ENCODE measurements at places on chromosomes 1 and 21.

- no peak for DNase-seq
Observed at GRCh38 chr1:217921126-217921904, 290.2 kb downstream of the SPATA17 start.

DNA sequence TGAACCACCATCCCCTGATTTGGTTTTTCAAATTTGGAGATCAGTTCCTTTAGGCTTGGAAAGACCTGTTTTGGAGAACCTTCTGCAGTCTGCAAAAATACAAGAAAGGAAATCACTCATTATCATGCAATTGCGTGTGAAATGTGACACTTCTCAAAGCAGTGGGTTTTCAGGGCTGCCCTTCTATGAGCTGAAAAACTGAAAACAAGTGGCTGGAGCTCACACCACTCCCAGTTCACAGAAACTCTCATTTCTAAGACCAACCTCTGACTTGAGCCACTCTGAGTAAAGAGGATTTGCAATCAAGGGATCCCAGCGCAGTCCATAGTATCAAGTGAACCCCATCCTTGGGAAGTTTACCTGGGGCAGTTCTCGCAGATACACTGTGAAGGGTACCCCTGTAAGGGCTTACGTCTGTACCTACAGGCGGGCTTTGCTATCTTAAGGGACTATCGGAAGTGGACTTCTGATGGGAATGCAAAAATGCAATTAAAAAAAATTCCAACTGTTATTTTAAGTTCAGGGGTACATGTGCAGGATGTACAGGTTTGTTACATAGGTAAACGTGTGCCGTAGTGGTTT, 12.8 kb downstream of the SH2D1B start:
- DNase-seq, result no peak

DNA sequence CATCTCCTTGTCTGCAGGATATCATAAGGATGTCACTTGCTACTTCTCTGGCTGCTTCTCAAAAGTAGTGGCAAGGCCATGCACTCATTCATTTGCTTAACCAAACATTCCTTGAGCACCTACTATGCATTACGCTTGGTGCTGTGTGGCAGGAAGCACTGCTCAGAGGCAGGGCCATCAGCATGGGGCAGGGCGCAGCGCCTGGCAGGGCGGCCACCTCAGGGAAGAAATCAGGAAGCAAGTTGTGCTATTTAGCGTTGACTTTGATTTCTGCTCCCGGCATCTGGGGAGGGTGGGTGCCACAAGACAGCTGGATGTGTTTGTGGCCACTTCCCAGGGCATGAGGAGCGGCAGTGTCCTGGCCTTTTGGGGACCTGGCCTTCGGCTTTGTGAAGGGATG, 27.9 kb downstream of the PROK1 start:
- DNase-seq, result no peak

GRCh38 chr1:96524100-96524499, 197.5 kb upstream of the PTBP2 start:
- no peak for DNase-seq

GRCh38 chr1:6658359-6659060, 33.8 kb downstream of the THAP3 start:
- DNase-seq, result no peak

DNA sequence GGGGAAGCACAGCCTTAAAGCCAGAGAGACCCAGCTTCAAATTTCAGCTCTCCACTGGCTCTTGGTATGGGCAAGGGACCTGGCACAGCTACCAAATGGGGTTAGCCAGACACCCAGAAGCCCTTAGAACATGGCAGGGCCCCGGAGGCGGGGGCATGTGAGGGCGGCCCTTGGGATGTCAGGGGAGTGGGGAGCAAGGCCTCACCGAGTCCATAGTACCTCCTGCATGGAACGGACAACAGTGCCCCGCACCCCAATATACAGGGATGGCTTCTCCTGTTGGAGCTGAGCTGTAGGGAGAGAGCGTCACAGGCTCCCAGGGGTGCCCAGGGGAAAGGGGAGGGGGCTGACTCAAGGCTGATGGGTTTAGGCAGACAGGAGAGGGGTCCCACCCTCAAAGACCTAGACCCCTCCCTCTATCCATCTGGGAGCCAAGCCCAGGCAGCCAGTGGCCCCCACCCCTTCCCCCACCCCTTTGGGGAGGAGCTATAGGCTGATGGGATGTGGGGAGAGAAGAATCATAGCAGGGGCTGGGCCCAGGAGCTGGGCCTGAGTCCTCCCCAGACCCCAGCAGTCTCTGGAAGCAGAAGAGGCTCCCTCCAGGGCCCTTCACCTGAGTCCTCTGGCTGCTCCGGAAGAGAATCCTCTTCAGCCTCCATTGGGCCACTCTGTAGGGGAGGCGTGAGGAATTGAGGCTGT, 16.5 kb downstream of the SPOCD1 start:
- DNase-seq, result no peak

DNA sequence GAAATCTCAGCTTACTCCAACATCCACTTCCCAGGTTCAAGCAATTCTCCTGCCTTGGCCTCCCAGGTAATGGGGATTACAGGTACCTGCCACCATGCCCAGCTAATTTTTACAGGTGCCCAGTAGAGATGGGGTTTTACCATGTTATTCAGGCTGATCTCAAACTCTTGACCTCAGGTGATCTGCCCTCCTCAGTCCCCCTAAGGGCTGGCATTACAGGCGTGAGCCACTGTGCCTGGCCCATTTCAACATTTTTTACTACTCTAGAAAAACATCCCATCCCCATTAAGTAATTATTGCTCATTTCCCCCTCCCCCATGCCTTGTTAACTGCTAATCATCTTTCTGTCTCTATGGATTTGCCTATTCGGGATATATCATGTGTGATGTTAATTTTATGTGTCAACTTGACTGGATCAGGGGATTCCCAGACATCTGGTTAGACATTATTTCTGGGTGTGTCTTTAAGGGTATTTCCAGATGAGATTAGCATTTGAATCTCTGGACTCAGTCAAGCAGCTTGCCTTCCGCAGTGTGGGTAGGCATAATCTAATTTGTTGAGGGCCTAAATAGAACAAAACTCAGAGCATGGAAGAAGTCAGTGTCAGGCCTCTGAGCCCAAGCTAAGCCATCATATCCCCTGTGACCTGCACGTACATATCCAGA, 33.0 kb upstream of the ZBTB8B start:
- DNase-seq, result no peak

DNA sequence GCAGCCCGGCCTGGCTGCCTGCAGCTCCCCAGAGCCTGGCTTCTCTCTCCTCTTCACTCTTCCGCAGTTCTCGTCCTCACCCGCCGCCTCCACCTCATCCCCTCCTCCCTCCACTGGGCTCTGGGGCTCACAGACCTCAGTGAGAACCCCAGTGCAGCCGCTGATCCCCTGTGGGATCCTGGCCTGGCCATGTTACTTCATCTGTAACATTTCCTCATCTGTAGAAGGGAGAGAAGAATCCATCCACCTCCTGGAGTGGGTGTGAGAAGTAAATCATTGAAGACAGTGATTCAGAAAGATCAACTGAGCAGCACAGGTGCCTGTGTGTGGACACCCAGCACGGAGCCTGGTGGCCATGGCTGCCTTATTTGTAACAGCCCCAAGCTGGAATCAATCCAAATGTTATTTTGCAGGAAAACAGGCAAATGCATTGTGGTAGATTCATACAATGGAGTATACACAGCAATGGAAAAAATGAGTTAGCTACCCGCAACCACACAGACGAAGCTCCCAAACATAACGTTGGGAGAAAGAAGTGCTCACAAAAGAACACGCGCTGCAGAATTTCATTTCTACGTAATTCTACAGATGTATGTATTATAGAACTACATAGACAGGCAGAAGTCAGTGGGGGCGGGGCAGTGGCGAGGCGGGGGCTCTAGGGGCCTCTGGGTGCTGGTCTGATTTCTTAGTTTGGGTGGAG, 8.7 kb downstream of the LAPTM5 start:
- DNase-seq, result no peak

- DNase-seq, result no peak
Observed at GRCh38 chr1:193929374-193930033, 743.1 kb upstream of the B3GALT2 start.

DNA sequence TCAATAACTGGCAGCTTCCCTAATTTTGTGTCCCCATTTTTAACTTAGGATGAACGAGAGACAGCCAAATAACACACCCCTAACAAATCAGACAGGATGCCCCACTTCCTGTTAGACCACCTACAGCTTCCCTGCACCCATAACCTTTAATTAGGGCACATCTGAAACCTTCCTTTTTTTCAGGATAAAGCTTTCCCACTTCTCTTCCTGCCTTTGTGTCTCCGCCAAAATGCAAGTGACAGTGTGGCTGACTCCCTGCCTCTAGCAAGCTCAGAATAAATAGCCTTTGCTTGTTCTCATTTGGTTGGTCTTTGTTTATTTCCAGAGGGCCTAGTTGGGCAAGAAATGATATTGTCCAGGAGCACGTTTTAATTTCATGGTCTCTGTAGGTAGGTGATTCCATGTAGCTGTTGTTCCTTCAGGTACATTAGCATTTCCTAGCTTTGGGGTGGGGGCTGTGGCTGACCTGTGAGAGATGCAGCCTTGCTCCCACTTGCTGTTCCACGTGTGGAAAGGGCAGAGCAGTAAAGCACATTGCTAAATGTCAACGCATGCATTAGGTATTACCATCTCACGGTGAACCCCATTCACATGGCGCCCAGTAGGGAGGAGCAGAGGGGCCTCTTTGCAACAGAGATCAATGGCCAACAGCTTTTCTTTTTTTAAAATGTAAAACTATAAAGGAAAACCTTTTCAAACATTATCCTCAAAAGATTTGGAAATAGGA, 154.9 kb downstream of the ST6GALNAC3 start:
- no peak for DNase-seq

GRCh38 chr1:246004301-246004700, 502.8 kb downstream of the SMYD3 start:
- no peak for DNase-seq
